ENCODE measurements at places on chromosomes 1 and 21. TPM values are rescaled to one million over a fixed set of nuclear protein-coding genes. Genes with fewer than 3 reads are reported as not detected.

DNA sequence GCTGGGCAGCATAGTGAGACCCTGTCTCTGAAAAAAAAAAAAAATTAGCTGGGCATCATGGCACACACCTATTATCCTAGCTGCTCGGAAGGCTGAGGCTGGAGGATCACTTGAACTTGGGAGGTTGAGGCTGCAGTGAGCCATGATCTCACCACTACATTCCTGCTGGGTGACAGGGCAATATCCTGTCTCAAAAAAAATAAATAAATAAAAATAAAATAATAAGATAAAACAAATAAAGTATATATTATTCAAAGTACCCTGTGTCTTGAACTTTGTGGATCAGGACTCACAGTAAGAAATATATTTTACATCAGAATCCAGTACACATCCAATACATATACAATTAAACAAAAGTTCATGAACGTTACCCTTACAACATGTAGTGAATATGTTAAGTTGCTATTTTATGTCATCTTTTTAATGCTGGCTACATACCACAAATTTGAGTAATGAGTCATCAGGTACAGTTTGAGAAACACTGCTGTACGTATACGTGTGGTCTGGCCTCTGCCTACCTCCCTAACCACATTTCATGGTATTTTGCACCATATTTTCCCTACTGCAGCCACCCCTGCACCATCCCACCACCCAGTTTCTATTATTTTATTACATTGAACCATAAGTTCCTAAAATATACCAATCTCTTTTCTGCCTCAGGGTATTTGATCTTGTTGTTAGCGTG, 4.4 kb downstream of the NME7 start:
- no peak for DNase-seq

PALMD gene
- polyA plus RNA-seq, result not detected

DNA sequence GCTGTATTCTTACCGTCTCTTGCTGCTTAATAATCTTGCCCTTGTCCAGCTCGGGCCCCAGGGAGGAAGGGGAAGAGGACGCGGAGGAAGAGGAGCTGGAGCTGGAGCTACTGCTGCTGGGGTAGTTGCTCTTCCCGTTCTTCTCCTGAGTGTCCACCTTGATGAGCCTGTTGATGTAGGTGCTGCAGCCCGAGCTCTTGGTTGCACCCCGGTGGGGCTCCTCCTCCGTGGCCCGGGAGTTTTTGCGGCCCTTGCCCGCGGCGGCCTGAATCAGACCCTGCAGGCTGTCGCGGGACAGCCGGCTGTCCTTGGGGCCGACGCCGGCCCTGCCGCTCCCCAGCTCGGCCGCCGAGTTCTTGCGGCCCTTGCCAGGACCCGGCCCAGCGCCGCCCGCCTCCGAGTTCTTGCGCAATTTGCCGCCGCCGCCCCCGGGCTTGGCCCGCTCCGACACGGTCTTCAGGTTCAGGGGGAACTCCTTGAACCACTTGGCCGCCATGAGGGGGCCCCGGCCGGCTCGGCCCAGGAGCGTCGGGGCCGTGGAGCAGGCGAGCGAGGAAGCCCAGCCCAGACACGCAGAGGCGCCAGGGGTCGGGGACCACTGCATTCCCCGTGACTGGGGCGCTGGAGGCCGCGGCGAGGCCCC, 475 bp upstream of the TDRD10 start:
- DNase-seq, result peak; percentile 7

GRCh38 chr1:18008081-18008480, 99.5 kb upstream of the IGSF21 start:
- DNase-seq, result no peak

DNA sequence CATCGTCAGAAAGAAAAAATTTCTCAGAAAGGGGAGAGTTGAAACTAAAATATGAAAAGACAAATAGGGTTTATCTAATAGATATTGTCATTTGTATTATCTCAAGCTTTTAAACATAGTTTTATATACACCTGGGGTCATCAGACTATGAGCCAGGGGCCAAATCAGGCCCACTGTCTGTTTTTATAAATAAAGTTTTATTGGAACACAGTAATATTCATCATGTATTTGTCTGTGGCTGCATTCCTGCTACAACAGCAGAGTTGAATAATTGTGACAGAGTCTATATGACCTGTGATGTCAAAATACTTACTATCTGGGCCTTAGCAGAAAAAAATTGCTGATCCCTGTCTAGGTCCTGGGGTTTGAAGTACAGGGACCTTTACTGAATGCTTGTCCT, 120.5 kb upstream of the RUNX1 start:
- no peak for DNase-seq

- DNase-seq, result no peak
Measured at GRCh38 chr1:160653620-160654016, 6.8 kb upstream of the SLAMF1 start.

GRCh38 chr1:83043244-83043643, 955.7 kb downstream of the TTLL7 start:
- no peak for DNase-seq

SPRR2G gene
- polyA plus RNA-seq, result not detected

- DNase-seq, result no peak
Measured at GRCh38 chr1:236204039-236204438, 61.7 kb downstream of the GPR137B start.

- DNase-seq, result no peak
Measured at GRCh38 chr1:118100686-118101514, 84.1 kb downstream of the SPAG17 start.

IL19 gene
- polyA plus RNA-seq, result not detected

DNA sequence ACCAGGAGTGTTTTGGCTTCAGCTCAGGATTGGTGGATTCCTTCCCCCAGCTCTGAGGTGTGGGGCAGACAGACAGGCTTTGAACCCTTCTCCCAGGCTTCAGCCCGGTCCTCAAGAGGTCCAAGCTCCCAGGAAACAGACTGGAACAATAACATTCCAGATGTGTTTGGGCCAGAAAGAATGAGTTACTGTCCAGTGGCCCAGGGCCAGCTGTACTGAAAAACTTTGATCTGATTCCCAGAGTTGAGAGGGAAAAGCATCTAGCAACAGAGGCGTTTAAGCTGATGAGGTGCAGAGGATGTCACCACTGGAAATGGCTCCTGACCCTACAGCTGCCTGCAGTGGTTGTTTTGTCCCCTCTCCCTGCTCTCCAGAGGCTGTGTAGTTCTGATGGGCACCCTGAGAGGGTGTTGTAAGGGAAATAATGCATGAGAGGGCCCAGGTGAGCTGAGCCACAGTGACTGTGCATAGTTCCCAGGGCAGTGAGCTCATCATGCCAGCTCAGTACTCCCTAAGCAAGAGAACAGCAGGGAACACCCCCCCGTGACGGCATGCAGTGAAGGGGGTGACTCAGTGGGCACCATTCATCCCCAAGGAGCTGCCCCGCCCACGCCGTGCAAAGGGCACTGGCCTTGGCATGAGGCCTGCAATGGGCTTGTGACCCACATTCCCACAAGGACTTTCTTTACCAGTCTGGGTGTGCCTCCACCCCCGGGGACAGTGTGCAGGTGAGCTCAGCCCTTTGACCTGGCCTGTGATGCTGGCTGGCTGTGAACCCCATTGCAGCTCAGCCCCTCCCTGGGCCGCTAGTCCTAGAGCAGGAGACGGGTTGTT, 13.8 kb upstream of the SFN start:
- DNase-seq, result no peak

DNA sequence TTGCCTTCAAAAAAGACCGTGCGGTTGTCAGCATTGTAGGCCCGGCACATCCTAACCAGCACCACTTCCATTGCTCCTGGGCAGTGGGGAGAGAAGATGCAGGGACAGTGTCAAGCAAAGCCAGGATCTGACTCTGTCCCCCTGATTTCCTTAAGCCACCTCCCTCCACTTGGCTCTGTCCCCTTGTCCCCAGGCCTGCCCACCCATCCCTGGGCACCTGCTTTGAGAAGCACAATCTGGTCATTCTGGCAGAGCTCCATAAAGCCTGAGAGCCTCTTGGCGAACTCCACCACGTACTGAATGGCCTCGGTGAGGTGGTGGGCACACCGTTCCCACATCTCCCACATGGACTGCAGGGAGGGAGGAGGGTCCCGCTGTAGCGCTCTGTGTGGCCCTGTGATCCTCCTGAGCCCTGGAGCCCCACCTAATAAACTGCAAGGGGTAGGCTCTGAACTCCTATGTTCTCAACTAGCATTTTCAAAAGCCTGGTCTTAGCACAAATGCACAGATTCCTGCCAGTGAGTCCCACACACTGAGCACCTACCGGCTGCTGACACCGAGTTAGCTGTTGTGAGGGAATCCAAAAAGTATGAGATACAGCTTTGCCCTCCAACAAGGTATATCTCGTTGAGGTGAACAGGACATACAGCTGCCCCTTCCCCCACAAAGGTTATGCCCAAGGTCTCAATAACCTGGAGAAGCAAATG, 8.2 kb upstream of the LINGO4 start:
- no peak for DNase-seq

CD84 gene
- 58.1 TPM for polyA plus RNA-seq

- DNase-seq, result no peak
Measured at GRCh38 chr1:33182896-33183295, 1.1 kb upstream of the TRIM62 start.

DNA sequence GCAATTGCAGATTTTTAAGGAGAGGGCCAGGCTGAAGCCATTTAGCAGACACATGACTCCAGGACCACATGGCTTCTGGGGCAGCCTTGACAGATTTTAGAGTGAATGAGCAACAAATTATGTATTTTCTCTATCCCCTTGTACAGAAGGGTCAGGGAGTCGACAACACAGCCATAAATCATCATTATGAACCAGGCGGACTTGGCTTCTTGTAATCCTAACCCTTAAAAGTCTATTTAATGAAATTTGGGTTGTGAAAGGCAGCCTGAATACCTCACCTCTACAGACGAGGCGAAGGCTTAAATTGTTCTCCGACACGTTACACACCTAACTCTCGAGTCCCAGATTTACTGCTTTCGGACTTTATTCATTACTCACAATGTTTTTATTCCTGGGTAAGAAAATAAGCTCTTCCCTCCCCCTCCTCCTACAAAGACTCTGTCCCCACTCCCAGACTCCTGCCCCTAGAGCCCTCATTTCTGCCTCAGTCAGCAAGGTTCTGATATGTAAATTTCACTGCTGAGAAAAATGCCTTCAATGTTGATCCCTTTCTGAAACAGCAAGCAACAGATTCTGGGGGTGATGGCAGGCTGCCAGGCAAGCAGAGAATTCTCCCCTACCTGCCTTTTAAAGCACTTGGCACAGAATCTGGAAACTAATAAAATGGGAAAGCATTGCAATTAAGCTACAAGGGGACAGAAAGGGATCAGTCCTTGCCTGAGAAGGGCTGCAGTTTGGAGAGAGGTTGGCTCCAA, 51.6 kb downstream of the PLPP3 start:
- no peak for DNase-seq

DNA sequence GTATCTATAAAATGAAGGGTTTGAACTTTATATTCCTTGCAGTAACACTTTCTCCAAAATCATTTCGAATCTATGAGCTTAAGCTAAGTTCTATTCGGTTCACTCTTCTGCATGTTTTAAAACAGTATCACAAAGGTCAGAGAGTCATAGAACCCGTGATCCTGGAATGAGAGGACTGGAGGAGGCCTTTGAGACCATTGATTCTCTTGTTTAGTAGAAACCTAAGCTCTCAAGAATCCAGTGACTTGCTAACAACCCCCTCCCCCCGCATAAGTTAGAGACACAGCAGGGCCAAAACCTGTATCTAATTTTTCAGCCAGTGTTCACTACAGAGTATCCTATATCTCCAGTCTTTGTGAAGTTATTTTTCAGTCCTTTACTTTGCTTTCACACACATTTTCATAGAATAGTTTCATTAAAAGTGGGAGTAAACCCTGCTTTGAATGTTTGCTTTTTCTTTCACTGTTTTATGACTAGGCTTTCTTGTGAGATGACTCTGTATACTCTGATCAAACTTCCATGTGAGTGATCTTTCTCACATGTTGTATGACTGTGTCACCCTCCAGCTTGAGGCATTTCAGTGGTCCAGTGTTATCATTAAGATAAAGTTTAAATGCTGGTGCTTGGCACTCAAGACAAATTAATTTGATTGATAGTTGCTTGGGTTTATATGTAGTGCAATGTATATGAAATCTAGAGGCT, 275.4 kb upstream of the SGIP1 start:
- no peak for DNase-seq

CELA2A gene
- polyA plus RNA-seq, result not detected

GRCh38 chr1:201444792-201445191, 23.3 kb upstream of the TNNI1 start:
- DNase-seq, result no peak

MAP3K21 gene
- 0.54 TPM for polyA plus RNA-seq

DNA sequence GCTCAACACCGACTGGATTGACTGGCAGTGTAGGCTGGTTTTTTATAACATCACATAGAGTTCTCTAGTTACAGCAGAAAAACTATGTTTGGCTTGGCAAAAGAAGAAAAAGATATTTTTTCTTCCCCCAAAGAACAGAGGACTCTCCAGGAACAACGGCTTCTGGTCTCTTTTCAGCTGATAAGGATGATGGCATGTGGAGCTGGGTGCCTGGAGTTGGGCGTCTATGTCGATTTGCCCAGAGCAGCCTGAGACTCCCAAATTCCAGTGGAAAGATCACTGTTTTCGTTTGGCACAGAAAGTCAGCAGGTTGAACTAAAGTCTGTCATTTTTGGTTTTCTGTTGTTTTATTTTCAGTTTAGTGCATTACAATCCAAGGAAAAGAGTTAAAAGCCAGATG, 91.1 kb downstream of the SMYD2 start:
- no peak for DNase-seq

CGN gene
- 0.36 TPM for polyA plus RNA-seq

KRTAP19-1 gene
- not detected for polyA plus RNA-seq

- no peak for DNase-seq
Measured at GRCh38 chr1:239662950-239663349, 276.6 kb downstream of the CHRM3 start.

DNA sequence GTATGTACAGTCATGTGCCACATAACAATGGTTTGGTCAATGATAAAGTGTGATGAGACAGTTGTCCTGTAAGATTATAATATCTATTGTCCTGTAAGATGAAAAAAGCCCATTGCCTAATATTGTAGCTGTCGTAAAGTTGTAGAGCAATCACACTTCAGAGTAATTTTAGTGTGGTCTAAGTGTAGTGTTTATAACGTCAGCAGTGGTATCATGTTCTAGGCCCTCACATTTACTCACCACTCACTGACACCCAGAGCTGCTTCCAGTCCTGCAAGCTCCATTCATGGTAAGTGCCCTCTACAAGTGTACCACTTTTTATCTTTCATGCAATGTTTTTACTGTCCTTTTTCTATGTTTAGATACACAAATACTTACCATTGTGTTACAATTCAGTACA, 259.9 kb upstream of the RAB4A start:
- DNase-seq, result no peak

GRCh38 chr1:37947364-37947763, 511 bp upstream of the INPP5B start:
- no peak for DNase-seq

GJA9 gene
- not detected for polyA plus RNA-seq

Data from CD8-positive, alpha-beta memory T cell (primary cell).